Osteocyte (in vitro differentiated cells): ENCODE measurements at places on chromosomes 16 and 17. TPM values are rescaled to one million over a fixed set of nuclear protein-coding genes. Genes with fewer than 3 reads are reported as not detected.

- no peak for DNase-seq
Measured at GRCh38 chr17:57723427-57724025, 21.6 kb downstream of the CCDC182 start.

- no peak for DNase-seq
Measured at GRCh38 chr16:70163596-70163995, 10.0 kb upstream of the CLEC18C start.

DNA sequence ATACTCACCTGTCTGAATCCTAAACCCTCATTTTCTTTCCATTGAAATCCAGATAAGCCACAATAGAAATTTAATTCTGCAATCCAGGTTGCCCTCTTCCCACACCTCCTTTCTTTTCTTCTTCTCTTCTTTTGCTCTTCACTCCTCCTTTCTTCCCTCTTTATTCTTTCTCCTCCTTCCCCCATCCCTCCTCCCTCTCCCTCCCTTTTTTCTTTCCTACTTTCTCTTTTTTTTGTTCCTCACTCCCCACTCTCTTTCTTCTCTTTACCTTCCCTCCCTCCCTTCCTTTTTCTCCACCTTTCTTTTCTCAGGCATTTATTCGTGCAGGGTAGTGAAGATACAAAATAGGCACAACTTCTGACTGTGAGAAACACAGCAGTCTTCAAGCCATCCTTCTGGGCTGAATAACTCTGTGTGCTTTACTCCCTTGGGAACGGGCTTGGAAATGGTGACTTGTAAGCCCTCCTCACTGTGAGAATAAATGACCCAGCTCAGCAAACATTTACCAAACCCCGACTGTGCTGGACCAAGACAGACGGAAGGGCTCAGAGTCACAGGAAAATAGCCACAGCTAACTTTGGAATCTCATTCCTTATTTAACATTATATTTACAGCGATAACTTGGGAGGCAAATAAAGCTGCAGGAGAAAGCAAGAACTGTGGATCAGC lies 140.8 kb downstream of the HAPSTR1 start:
- DNase-seq, result no peak

DNA sequence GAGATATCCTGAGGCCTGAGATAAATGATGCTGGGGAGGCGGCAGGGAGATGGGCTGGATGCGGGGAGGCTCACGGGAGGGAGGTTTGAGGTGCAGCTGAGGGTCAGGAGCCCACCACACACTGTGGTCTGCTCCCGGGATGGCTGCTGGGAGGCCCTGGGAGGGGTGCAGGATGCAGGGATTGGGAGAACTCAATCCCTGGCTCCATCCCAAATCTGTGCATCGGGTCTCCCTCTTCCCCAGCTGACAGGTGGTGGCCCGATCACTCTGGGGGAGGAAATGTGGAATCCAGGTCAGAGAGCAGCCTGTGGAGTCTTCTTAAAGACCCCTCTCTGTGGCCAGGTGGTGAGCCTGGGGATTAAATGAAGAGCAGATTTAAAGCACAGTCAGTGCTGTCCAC lies 12.0 kb downstream of the PHB1 start:
- no peak for DNase-seq

DNA sequence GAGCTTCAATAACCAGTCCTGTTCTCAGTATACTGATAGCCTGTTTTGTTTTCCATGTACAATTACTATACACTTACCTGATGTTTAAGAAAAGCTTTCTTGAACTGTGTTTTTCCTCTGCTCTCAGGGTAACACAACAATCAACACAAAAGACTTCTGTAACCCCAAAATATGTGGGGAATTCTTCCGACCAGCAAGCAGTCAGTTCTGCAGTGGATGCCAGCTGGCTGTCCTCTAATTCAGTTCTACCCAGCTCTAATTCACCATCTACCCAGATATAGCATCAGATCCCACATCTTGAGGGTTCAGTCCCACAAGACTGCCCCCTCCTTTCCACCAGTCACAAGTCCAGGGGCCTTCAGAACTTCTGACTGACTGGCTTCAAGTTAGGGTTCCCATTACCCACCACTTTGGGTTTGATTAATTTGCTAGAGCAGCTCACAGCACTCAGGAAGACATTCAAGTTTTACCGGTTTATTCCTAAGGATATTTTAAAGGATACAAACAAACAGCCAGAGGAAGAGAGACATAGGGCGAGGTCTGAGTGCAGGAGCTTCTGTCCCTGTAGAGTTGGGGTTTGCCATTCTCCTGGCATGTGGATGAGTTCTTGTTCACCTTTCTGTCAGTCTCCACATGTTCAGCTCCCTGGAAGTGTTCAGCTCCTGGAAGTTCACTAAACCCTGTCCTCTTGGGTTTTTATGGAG lies 178.2 kb downstream of the CHD9 start:
- no peak for DNase-seq

DNA sequence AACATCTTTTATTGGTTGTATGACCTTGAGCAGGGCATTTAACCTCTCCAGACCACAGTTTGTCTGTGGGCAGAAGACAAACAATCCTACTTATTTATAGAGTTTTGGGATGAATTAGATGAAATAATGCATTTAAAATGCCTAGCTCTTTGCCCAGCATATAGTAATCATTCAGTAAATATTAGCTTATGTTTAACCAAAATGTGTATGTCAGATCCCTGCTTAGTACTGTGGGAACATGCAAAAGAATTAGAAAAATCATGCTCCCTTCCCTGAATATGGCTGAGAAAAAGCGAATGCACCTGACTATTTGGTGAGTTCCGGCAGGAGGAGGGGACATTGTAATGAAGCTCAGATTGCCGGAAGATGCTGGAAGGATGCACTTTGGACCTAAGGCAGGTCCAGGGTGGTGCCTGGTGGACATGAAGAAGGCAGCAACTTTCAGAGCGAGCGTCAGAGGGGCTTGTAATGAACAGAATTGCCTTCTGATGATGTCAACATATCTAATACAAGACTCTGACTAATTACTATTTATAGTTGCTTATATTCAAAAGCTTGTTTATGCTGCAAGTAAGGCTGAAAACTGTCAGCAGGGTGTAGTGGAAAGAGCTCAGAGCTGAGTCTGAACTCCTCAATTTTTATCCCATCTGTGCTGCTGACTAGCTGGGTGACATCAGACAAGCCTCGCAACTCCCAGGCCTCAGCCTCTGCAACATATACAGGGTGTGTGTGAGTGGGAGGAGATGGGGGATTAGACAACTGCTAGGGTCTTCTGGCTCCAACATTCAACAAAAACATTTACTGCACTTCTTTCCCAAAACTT lies 221.2 kb downstream of the PRKCA start:
- no peak for DNase-seq

- no peak for DNase-seq
Measured at GRCh38 chr16:81498351-81498750, 53.7 kb downstream of the CMIP start.

- no peak for DNase-seq
Measured at GRCh38 chr16:1413684-1414531, 596 bp downstream of the UNKL start.

DNA sequence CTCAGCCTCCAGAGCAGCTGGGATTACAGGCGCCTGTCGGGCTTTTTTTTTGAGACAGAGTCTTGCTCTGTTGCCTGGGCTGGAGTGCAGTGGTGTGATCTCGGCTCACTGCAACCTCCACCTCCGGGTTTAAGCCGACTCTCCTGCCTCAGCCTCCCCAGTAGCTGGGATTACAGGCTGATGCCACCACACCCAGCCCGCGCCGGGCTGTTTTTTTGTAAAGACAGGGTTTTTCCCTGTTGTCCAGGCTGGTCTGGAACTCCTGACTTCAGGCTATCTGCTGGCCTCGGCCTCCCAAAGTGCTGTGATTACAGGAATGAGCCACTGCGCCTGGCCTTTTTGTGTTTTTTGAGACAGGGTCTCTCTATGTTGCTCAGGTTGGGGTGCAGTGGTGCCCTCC lies 27.4 kb upstream of the SPNS3 start:
- no peak for DNase-seq

- no peak for DNase-seq
Measured at GRCh38 chr17:2750721-2751120, 1.3 kb upstream of the CCDC92B start.

DNA sequence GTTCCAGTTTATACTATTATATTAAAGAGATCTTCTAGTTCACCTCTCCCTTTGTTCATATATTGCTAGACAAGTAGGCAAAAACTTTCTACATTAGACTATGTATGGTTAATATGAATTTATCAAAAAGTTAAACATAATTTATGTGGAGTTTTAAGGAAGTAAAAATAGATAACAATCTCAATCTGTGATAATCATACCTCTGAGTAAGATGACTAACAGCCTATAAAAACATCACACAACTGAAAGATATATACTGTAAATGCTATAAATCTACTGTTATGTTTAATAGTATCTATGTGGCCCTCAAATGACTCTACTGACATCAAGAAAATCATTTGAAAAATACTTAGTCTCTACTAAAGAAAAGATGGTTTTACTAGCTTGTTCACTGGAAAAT lies 37.1 kb downstream of the AP1G1 start:
- no peak for DNase-seq

GRCh38 chr16:7651803-7652570 lies 319.3 kb downstream of the RBFOX1 start:
- DNase-seq, result no peak

- no peak for DNase-seq
Measured at GRCh38 chr17:80706463-80706867, 161.8 kb downstream of the RPTOR start.

DNA sequence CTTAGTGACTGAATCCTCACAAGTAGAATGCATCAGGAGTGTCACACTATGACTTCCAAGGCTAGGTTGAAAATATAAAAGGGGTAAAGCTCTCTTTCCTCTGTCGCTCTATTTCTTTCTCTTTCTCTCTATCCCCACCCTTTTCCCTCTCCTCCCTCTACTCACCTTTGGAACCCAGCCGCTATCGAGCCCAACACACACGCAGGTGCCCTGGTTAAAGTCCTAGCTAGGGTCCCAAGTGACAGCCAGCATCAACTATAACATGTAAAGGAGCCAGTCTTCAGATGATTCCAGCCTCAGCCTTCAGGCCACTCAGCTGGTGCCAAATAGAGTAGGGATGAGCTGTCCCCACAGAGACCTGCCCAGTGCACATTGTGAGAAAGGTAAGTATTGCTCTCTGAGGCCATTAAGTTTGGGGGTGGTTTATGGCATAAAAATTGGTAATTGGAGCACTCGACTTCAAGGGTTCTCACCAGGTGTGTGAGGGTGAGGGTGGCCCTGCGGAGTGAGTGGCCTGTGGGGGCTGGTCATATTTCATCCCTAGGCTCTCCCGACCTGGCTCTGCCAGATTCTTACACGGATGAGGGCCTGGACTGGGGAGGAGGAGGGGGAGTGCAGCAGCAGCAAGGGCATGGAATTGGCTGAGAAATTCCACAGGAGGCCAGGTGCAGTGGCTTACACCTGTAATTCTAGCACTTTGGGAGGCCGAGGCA lies 14.9 kb upstream of the C16orf54 start:
- no peak for DNase-seq

- no peak for DNase-seq
Measured at GRCh38 chr16:5512014-5512413, 414.4 kb upstream of the EEF2KMT start.

DNA sequence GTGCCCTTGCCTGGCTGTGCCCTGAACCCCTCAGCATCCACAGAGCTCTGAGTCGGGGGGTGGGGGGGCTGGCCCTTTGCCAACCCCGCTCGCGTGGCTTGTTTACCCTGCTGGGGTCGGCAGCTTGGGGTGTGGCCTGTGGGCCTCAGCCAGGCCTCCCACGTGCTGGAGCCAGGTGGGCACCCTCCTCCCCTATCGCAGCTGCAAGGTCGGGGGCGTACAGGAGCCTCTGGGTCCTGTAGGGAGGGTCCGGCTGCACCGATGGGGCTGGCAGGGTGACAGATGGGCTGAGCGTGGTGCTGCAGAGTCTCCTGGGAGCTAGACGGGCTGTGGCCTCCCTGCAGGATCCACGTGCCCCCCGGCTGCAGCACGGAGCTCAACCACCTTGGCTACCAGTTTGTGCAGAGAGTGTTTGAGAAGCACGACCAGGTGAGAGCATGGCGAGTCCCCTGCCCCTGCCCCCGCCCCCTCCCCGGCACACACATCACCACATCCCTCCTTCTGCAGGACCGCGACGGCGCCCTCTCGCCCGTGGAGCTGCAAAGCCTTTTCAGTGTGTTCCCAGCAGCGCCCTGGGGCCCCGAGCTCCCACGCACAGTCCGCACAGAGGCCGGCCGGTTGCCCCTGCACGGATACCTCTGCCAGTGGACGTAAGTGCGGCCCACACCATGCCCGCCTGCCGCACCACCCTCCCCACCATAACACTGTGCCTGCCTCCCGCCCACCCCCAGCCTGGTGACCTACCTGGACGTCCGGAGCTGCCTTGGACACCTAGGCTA lies 3.6 kb downstream of the RHOT2 start:
- no peak for DNase-seq

GRCh38 chr17:82836823-82837357 lies 2.9 kb downstream of the ZNF750 start:
- DNase-seq, result no peak

DNA sequence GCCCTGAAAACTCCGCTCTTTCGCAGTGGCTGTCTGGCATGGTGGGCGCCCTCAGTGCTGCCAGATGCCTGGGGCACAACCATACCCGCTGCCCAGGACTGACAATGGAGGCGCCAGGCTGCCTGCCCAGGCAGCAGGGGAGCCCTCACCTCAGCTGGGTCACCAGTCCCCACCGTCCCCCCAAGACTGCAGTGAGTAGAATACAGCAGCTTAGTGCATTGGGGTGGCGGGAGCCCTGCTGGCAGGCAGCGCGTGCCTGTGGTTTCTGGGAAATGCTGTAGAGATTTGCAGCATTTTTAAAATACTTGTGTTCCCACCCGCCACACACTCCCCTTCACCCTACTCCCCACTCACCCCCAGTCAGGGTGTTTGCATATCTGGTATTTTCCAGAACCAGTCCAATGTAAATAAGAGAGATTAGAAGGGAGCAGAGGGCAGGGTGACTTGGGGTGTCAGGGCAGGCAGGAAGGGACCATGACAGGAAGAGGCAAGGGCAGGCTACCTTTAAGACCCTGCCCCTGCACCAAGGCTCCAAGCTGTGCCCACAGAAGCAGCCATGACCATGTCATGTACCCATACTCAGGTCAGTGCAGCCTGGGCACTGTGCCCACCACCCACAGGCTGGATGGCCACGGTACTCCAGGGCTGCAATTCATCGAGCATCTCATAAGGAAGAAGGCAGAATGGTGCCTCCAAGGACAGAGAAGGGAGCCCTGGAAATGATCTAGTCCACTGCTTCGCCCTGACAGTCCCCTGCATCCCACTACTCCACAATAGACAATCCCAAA lies 21.5 kb downstream of the MYO18A start:
- no peak for DNase-seq

Gene SLC43A2
- 4.7 and 7.3 TPM in 2 replicates for total RNA-seq

Gene SOX8
- total RNA-seq, result 0.27 and 0.31 TPM in 2 replicates

Gene NFATC2IP
- total RNA-seq, result 34.9 and 39.5 TPM in 2 replicates

Gene RNF157
- total RNA-seq, result 0.73 and 0.99 TPM in 2 replicates

Gene EPOP
- 1.0 TPM in 2 replicates for total RNA-seq

Gene CTRL
- 0.39 and 0.91 TPM in 2 replicates for total RNA-seq

Gene KRT9
- 0.30 TPM in 1 of 2 replicates, not detected in the other for total RNA-seq

Gene CDH1
- total RNA-seq, result 0.21 TPM in 1 of 2 replicates, not detected in the other

Gene MT1M
- total RNA-seq, result 0.44 and 1.2 TPM in 2 replicates

Gene EZH1
- total RNA-seq, result 44.8 and 47.6 TPM in 2 replicates

Gene NPTX1
- total RNA-seq, result 2.8 and 3.8 TPM in 2 replicates

Gene PIMREG
- total RNA-seq, result 8.0 and 8.9 TPM in 2 replicates
